Breast epithelium (tissue), 4 donors: ENCODE measurements at places on chromosomes 1 and 21. TPM values are rescaled to one million over a fixed set of nuclear protein-coding genes. Genes with fewer than 3 reads are reported as not detected.

- DNase-seq = no peak
Measured at GRCh38 chr1:3892748-3893147, 7.3 kb downstream of the C1orf174 start.

DNA sequence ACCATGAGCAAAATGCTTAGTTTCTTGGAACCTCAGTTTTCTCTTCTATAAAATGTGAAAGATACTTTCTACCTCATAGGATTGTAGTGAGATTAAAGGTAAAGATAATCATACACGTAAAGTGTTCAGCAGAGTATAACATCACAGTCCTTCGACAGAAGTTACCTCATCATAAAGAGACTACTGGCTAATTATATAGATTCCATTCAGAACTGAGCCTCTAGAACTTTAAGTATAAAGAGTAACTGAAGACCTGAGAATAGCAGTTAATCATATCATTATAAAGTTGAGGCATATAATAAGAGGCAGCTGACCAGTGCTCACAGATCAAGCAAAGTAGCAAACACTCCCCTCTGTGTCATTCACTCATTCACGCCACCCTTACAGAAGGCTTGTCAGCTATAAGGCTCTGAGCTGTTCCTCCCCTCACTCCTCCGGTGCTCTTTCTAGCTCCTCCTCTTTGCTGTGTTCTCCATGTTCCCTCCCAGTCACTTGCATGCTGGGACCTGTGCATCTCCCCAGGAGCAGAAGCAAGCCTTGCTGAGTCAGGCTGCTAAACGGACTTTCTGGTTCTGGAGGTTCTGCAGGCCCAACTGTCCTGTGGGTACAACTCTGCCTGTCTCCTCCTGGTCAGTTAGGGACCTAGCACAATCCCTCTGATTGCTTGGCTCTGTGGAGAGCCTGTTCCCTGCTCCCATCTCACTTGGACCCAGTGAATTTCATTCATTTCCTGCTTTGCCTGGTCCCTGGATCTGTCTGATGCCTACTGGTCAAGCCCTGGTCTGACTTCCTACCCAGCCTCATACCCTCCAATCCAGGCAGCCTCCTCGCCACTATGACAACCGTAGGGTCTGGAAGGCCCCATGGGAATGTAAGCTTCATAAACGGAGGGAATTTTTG, 28.3 kb upstream of the LY9 start:
- DNase-seq = no peak

PTGFRN gene
- total RNA-seq = 24.3 TPM

DNA sequence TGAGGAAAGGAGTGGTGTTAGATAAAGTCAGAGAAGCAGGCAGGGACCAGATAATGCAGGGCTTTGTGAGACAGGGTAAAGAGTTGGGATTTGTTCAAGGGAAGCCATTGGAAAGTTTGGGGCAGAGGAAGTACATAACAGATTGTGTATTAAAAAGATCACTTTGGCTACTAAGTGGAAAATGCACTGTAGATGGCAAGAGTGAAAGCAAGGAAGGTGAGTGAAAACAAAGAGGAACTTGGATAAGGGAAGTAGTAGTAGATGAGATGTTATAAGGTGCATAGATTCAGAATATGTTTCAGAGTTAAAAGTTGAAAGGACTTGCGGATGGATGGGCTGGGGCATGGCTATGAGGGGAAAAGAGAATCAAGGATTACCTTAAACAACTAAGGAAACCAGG, 17.4 kb downstream of the MRPL39 start:
- no peak for DNase-seq

DNA sequence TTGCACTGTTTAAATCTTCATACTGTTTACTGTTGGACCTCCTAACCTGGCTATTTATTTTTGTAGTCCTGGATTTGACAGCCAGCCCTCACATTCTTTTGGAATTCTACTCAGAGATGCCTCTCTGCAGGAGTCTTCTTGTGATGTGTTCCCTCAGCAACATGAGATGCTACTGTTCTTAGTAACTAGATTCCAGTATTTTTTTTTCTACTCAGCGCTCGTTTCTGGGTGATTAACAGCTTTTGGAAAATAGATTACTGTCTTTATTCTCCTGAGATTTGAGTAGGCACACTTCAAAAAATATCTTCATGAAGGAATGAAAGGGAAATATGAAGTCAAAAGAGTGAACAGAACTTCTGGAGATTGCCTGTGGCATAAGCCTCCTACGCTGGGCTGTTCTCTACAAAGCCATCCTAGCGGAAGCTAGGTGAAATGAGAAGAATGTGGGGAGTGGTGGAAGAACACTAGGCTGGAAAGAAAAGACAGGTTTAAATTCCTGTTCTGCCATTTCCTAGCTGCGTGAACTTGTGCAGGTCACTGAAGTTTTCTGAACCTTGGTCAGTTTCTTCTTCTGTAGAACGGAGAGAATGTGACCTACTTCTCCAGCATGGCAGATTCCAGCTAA, 75.9 kb downstream of the LRRC8C start:
- DNase-seq = no peak

FBLIM1 gene
- total RNA-seq = 42.6 TPM

OR2L2 gene
- 0.66 TPM for total RNA-seq

- DNase-seq = no peak
Measured at GRCh38 chr1:232880354-232880753, 70.1 kb upstream of the NTPCR start.

RAB3B gene
- 1.3 TPM for total RNA-seq
